ENCODE measurements at places on chromosomes 4 and X. TPM values are rescaled to one million over a fixed set of nuclear protein-coding genes. Genes with fewer than 3 reads are reported as not detected.

FAM53A gene
- 3.1 TPM for total RNA-seq

DNA sequence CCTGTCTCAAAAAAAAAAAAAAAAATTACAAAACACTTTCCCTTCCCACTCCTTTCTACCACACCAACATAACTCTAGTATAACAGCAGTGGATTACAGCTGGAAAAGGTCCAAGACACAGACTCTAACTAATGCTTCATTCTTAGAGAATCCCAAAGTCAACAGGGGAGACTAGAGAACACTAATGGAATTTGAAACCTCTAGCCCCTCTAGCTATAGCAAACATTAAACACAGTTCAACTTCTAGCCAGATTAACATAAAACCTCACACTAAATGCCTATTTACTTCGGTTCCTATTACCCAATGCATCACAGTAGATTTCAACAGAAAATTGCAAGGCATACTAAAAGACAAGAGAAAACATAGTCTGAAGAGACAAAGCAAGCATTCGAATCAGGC is 10.5 kb upstream of the DHX15 start:
- peak; percentile 6 for DNase-seq

DNA sequence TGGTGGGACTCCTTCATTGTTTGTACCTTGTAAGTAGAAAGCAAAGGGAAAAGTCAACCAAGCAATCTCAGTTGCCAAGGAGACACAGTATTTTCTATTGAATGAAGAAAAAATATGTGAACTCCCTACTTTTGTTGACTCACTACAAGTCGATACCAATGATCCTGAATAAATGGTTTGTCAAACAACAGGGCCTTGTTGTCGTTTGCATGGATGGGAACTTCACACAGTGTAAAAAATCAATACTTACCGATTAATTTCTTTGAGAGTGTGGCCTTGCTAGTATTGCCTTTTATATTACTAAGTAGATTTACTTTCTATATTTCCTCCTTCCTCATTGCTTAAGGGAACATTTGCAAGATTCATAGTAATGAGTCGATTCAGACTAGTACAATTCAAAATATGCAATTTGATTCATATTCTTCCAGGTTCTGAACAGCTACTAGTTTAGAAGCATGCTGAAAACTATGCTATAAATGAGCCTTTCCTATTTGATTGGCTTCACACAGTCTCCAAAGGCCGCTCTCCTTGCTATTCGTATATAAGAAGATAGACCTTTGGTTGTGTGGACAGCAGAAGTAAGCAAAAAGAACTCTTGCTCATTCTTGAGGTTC is 108.0 kb downstream of the ZNF330 start:
- no peak for DNase-seq

- DNase-seq = no peak
Measured at GRCh38 chr4:985123-985830, 1.6 kb upstream of the IDUA start.

Measured in A673 (cell line).